Mesothelial cell of epicardium (in vitro differentiated cells): ENCODE measurements at places on chromosomes 1 and 21.

- no peaks in the 10 kb centered on the region for H3K36me3 ChIP-seq
- peak overlapping the region; percentile 83 for H3K27ac ChIP-seq
- DNase-seq: peak; percentile 35
These were observed 1.8 kb downstream of the NHLH2 start for GRCh38 chr1:115839029-115839678.

DNA sequence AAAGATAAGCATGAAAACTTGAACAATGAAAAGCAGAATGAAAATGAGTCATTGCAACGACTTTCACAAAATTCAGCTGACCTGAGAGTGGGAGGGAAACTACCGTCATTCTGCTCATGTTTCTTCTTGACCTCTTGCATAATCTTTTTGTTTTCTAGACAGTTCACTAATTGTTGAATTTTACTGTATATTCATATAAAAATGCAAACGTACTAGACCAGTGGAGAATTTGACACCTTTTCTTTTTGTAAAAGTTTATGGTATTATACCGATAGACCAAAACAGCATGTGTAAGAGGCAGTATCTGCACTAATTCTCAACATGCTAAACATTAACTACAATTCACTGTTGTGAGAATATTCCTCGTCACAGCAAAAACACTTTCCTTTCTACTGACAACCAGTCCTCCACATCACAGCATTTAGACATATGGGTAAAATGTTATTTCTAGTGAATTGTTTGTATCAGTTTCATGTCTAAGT lies 137.8 kb downstream of the GREM2 start:
- no peaks in the 10 kb centered on the region for H3K36me3 ChIP-seq
- H3K4me3 ChIP-seq: no peak overlapping the region
- no peak for DNase-seq
- H3K27ac ChIP-seq: no peak overlapping the region

DNA sequence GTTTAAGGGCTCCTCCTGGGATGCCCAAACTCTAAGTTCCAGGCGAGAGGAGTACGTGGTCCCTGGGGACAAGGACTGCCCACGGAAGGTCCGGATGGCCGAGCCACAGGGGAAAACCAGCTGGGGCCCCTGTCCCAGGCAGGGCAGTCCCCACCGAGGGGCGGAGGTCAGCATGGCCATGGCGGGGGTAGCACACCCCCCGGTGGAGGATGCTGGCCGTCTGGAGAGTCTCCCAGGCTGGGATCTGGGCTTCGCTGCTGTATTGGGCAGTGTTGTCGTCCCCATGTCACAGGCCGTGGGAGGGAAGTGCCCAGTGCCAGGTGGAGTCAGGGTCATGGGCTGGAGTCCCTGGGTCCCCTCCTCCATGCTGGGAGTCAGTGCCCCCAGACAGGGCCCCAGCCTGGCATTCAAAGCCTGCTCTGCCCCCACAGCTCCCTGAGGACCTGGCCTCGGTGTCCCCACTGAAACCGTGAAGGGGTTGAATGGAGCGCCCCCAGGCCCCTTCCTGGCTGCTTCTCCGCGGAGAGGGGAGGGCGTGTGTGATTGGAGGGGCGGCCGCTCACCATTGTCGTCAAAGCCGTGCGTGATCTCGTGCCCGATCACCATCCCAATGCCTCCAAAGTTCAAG lies 6.8 kb downstream of the PRXL2B start:
- H3K36me3 ChIP-seq: no peaks in the 10 kb centered on the region
- no peak overlapping the region for H3K27ac ChIP-seq
- H3K4me3 ChIP-seq: no peak overlapping the region
- H3K27me3 ChIP-seq: peaks cover 8% of the 10 kb centered on the region
- no peak for DNase-seq
- H3K4me1 ChIP-seq: peaks cover 13% of the 10 kb centered on the region

GRCh38 chr1:182974506-182975191 lies 21.7 kb upstream of the SHCBP1L start:
- DNase-seq: no peak
- no peak overlapping the region for H3K4me3 ChIP-seq
- no peaks in the 10 kb centered on the region for H3K27me3 ChIP-seq
- no peak overlapping the region for H3K27ac ChIP-seq
- H3K4me1 ChIP-seq: peaks cover 14% of the 10 kb centered on the region

GRCh38 chr1:175267716-175268416 lies 75.3 kb upstream of the KIAA0040 start:
- H3K27ac ChIP-seq: no peak overlapping the region
- no peak for DNase-seq
- H3K4me1 ChIP-seq: peaks cover 12% of the 10 kb centered on the region

DNA sequence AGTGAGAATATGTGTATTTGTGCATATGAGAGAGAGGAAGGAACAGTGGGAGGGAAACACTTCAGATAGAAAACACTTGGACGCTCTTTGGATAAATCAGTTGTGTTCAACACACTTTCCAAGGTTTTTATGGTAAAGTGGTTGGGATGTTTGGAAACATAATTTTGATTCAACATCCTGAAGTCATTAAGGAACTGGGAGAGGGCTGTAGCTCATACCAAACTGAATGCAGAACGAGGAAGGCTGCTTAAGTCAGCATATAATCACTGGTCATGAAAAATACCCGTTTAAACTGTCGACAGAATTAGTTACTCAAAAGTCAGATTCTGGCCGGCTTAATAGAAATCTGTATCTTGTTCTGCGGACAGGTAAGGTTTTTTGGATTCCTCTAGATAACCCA lies 14.9 kb downstream of the LIX1L start:
- no peak overlapping the region for H3K4me3 ChIP-seq
- no peaks in the 10 kb centered on the region for H3K27me3 ChIP-seq
- H3K27ac ChIP-seq: peak overlapping the region; percentile 21
- H3K36me3 ChIP-seq: peaks cover 2% of the 10 kb centered on the region

GRCh38 chr1:172352435-172352834 lies 68.0 kb upstream of the C1orf105 start:
- peaks cover 66% of the 10 kb centered on the region for H3K4me1 ChIP-seq
- H3K27ac ChIP-seq: peak overlapping the region; percentile 92
- H3K36me3 ChIP-seq: peaks cover 22% of the 10 kb centered on the region

GRCh38 chr1:8712413-8713231 lies 104.8 kb downstream of the RERE start:
- no peaks in the 10 kb centered on the region for H3K27me3 ChIP-seq
- peaks cover 30% of the 10 kb centered on the region for H3K4me1 ChIP-seq
- H3K36me3 ChIP-seq: peaks cover 2% of the 10 kb centered on the region
- DNase-seq: no peak

- no peak for DNase-seq
- no peaks in the 10 kb centered on the region for H3K4me1 ChIP-seq
- H3K27ac ChIP-seq: no peak overlapping the region
- peaks cover 12% of the 10 kb centered on the region for H3K27me3 ChIP-seq
- H3K36me3 ChIP-seq: no peaks in the 10 kb centered on the region
These were observed 38.3 kb downstream of the GPA33 start for GRCh38 chr1:167051907-167052306.

DNA sequence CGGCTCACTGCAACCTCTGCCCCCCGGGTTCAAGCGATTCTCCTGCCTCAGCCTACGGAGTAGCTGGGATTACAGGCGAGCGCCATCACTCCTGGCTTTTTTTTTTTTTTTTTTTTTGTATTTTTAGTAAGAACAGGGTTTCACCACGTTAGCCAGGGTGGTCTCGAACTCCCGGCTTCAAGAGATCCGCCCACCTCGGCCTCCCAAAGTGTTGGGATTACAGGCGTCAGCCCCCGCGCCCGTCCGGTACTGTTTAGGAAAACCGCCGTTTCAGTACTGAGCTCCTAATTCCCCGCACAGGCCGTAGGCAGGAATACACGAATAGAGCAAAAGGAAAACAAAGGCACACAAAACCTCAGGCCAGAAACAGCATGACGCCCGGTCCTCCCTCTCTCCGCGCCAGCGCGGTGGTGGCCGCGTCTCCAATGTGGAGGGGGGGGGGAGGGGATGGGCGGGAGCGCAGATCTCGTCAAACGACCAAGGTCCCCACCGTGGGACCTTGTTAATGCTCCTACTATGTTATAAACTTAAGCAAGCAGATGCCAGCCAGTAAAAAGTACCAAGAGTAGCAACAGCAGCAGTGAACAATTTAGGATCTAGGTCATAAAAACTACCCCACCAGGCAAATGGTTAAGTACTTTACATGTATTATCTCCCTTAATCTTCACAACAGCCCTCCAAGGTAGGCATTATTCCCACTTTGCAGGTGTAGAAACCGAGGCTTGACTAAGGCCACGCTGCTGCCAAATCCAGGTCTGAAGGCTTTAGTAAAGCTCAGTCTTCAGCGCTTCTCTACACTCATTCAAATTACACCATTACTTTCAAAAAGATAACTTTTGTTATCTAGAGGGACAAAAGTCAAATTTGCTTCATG lies 648 bp upstream of the ADAR start:
- H3K27ac ChIP-seq: peak overlapping the region; percentile 98
- H3K4me3 ChIP-seq: peak overlapping the region; percentile 86
- peaks cover 3% of the 10 kb centered on the region for H3K36me3 ChIP-seq
- DNase-seq: peak; percentile 29
- peaks cover 41% of the 10 kb centered on the region for H3K4me1 ChIP-seq

DNA sequence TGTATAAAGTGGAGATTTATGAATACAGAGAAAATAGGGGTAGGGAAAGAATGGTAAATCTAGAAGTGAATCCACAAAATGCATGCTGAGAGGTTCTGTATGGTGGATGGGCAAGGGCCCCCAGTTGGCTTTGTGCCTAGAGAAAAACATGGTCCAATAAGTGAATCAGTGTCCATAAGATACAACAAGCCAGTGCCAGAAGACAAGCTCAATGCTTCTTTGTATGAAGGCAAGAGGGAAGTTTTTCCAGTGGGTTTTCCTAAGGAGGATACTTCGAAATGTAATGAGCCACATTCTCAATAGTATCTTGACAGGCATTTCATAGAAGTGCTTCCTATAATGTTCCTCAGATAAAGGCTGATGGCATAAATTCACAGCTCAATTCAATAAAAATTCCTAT lies 169.4 kb upstream of the HMCN1 start:
- H3K27ac ChIP-seq: peak overlapping the region; percentile 92
- H3K4me3 ChIP-seq: no peak overlapping the region
- DNase-seq: no peak
- peaks cover 47% of the 10 kb centered on the region for H3K4me1 ChIP-seq

GRCh38 chr1:191839891-191840290 lies 318.4 kb upstream of the RGS18 start:
- H3K4me3 ChIP-seq: no peak overlapping the region
- no peak for DNase-seq
- no peak overlapping the region for H3K27ac ChIP-seq
- H3K27me3 ChIP-seq: peaks cover 2% of the 10 kb centered on the region
- no peaks in the 10 kb centered on the region for H3K4me1 ChIP-seq

GRCh38 chr1:84582802-84583587 lies 8.8 kb upstream of the CTBS start:
- peaks cover 6% of the 10 kb centered on the region for H3K36me3 ChIP-seq
- H3K4me1 ChIP-seq: peaks cover 11% of the 10 kb centered on the region

GRCh38 chr1:160544647-160545046 lies 21.6 kb upstream of the SLAMF6 start:
- no peak for DNase-seq
- no peak overlapping the region for H3K27ac ChIP-seq
- peaks cover 26% of the 10 kb centered on the region for H3K4me1 ChIP-seq
- no peak overlapping the region for H3K4me3 ChIP-seq

DNA sequence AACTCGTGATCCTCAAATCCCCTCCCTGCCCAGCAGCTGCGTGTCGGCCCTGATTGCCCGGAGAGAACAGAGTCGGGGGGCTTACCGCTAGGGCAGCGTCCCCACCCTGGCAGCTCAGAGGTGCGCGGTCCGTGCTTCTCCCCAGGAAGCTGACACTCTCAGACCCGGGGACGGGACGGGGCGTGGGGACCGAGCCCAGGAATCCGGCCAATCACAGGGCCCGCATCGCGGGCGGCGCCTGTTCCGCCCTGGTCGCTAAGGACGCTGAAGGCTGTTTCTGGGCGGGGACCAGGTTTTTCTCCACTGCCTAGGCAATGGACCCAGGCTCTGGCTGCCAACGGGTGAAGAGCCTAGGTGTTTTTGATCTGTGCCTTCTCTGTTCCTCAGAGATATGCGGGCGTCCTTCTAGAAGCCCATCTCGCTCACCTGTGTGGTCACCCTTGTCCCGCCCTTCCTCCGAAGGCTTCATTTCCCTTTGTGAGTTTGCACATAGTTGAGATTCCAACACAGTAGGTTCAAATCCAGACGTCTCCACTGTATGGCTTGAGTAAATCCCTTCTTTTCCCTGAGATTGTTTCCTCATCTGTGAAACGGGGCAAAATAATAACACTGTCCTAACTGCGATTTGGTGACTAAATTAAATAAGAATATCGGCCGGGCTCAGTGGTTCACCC lies at the start of gene C1orf87:
Gene C1orf87 (minus strand): TSS at position 166 of the 674 bp plus-strand sequence. CDS start 1,127 bp downstream, outside the sequence.
- no peak within 1 kb of the TSS for H3K4me3 ChIP-seq
- no peak for DNase-seq
- no peak within 1 kb of the TSS for H3K27ac ChIP-seq
- no peaks in the 10 kb centered on the region for H3K36me3 ChIP-seq
- peaks cover 29% of the 10 kb centered on the region for H3K4me1 ChIP-seq
